ENCODE measurements at places on chromosomes 5 and 9. TPM values are rescaled to one million over a fixed set of nuclear protein-coding genes. Genes with fewer than 3 reads are reported as not detected.

- peak; percentile 42 for ATAC-seq
These were observed 194.0 kb downstream of the EFNA5 start for GRCh38 chr5:107476783-107477182.

DNA sequence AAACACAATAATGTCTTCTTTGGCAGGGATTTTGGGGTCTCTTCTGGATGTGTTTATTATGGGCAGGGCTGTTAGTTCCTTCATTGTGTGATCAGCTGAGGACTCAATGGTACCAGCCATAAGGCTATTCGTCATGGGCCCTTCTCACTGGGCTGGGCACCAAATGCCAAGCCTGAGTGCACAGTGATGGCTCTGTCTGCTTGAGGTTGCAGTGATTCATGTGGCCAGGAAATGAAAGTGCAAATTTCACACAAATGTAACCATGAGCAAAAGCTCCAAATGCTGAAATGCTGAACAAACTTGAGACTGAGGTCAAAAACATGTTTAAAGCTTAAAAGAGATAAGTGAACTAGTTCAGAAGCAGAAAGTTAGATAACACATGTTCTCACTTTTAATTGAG lies 191.0 kb downstream of the TARS1 start:
- no peak for ATAC-seq

- ATAC-seq = no peak
These were observed 65.2 kb downstream of the TMEM167A start for GRCh38 chr5:83011985-83012384.

DNA sequence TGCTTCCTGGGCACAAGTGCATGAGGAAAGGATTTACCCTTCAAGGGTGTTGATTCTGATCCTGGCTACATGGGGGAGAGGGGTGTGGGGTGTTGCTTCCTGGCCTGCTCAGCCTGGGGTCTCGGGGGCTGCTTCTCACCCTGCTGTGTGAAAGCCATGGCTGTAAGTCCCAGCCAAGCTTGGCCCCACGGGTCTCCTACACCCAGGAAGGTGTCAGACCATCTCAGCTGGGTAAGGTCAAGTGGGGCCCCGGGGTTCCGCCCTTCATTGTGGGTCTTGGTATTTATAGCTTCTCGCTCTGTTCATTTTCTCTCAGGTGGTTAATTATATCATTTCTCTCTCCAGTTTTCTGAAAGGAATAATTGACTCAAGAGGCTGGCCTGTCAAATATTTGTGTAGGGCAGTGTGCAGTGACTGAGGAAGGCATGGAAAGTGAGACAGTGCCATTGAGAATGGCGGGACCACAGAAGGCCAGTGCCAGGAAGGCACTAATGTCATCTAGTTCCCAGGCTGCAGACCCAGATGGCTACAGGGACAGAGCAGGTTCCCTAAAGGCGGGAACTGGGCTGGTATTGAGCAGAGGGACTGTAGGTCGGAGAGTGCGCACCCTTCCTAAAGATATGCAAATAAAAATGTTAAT lies 126.0 kb downstream of the FOXD1 start:
- no peak for ATAC-seq

DNA sequence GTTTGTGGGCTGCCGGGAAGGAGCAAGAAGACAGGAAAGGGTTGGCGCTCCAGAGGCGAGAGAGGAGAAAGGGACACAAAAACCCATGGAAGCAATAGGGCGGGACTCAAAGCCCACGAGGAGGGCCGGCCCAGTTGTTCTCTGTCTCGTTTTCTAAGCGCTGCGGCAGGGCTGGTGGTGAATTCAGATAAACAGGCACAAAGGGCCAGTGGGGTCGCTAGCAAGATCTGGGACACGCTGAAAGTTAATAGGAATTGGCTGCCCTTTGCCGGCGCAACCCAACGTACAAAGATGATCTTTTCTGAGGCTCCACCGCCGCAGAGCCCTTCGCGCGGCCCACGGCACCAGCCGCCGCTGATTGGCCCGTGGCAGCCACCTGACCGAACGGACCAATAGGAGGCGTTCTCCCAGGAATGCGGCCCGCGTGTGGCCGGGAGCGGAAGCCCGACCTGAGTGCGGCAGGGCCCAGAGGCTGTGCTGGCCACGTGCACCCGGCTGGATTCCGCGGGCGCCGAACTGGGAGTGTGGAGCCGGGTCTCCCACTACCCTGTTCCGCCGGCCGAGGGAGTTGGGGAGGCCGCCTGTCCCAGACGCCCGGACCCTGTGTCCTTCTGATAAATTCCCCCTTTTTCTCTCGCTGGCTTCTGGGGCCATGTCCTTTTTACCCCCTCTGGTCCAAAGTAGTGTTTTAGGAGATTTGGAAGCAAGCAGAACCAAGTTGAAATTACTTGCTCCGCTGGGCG lies 16.8 kb upstream of the NSD1 start:
- ATAC-seq = peak; percentile 84

DNA sequence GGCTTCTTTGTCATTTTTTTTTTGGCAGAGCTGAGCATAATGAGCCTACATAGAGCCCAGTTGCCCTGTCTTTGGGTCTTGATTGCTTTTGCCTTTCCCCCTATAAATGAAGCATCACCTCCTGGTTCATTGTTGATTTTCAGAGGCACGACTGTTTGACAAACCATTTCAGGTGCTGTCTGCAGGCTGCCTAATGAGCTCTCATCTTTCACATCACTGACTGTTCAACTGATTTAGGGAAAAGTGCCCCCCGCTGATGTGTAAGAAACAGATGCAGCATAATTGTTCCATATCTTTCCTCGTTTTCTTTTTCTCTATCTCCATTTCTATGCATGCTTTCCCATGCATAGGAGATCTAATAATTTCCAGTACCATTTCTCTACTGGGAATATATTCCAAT lies 338.6 kb downstream of the TMEM38B start:
- no peak for ATAC-seq

IFNB1 gene
- not detected for total RNA-seq

PHF24 gene
- 0.48 TPM for total RNA-seq

STRBP gene
- total RNA-seq = 31.2 TPM

NOXA1 gene
- total RNA-seq = 5.5 TPM

PRELID2 gene
- total RNA-seq = 4.8 TPM

CLIC3 gene
- total RNA-seq = 154 TPM

All from esophagus mucosa (tissue), 1 donor.